ENCODE measurements at places on chromosomes 12 and 14.

GRCh38 chr12:14387219-14387871, 21.9 kb downstream of the ATF7IP start:
- no peak for DNase-seq

- peak; percentile 60 for DNase-seq
Measured at GRCh38 chr12:15268927-15269552, 47.8 kb upstream of the RERG start.

- no peak for DNase-seq
Measured at GRCh38 chr14:22800346-22800745, 14.9 kb downstream of the SLC7A7 start.

DNA sequence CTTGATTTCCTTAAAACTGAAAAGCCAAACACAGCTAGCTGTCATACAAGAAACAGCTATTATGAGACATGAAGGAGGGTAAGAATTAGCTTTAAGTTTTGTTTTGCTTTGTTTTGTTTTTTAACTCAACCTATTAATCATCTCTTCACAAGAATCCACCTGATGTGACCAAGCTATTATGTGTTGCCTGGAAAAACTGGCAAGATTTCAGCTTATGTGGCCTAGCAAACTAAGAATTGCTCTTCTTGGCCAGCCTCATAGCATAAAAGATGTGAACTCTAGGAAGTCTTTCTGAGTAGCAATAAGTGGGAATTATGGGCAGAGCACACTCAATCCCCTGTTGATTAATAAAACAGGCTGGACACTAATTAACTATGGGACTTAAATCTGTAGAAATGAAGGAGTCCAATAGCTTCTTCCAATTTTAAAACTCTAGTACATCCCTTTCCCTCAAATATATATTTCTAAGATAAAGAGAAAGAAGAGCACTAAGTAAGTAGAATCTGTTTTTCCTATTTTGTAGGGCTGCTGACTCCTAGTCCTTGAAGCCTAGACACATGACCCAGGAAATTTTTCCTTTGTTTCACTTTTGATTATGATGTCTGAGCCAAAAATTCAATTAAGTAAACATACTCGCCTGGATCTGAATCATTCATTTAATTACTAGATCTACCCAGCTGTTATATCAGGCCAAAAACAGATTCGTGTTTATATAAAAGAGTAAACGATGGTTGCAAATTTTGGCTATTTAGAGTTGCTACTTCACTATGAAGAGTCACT, 75.7 kb downstream of the GTF2A1 start:
- no peak for DNase-seq

DNA sequence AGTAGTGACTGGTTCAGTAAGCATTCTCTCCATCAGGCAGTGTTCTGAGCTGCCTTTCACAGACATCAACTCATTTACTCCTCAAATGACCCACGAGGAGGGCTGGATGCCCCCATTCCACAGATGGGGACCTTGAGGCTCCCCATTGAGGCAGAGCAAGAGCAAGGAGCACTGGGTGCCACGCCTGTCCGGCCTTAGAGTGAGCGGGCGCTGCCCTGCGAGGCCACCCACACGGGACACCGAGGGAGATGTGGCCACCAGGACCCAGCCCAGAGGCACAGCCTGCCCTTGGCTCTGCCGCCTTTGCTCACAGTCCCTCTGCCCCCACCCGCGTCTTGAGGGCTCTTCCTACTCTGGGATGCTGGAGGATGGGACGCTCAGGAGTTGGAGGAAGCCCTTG, 3.0 kb downstream of the FBRSL1 start:
- no peak for DNase-seq

DNA sequence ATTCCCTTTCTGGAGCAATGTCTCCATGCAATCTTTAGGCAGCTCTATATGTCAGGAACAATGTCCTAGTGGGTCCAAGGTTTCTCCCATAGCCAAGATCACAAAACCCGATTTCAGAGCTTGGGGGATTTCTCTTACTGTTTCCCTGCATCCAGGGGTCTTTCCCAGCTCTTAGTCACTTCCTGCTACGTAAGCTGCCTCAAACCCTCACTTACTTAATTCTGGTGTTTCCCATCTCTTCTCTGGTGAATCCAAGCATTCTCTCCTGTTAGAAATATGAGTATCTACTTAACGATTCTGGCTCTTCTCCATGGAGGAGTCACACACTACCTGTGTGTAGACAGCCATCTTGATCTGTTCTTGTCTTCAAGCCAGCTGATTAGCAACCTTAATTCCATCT, 80.0 kb downstream of the IFNG-AS1 start:
- DNase-seq: no peak

DNA sequence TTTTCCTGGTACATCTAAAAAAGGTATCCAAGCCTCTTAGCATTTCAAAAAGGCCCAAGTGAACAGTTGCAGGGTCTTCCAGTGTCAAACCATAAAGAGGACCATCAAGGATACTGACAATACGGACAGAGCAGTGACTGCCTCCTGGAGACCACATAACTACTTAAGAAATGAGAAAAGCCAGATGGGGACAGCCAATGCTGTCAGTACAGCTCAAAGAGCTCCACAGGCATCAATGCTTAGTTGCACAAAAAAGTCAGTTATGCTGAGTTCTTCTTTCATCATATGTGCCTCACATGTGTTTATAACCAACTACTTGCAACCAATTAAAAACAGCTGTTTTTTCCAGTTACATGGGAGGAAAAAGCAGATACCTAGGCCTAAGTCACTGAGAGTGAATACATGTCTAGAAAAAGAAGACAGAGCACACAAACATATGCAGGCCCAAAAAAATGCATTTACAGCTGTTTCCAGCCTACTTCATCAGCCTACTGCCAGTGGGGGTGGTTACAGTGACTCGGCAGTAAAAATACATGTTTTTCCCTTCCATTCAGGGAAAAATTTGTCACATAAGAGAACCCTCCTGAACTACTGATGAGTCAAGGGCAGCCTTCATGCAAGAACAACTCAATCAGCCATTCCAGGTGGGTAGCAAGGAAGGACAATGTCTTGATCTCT, 84.0 kb downstream of the DCAF5 start:
- no peak for DNase-seq

DNA sequence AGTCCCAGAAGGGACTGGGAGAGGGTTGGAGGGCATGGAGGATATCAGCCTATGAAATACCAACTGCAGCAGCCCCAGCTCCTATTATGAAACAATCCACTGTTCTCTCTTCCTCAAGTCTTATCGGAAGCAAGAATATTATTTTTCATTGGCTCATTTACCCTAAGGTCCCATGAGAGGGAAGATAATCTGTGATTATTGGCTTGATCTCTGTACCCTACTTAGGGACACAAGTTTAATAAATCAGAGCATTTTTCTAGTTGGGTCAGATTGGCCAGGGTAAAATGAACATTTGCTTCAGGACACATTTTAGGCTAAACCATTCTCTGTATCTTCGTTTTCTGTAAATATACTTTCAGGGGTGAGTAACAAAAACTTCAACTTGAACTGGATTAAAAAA, 43.1 kb upstream of the GNG2 start:
- DNase-seq: no peak

GRCh38 chr12:101927036-101927435, 49.7 kb downstream of the DRAM1 start:
- no peak for DNase-seq

- peak; percentile 79 for DNase-seq
Measured at GRCh38 chr14:78566026-78566858, 396.1 kb downstream of the NRXN3 start.

DNA sequence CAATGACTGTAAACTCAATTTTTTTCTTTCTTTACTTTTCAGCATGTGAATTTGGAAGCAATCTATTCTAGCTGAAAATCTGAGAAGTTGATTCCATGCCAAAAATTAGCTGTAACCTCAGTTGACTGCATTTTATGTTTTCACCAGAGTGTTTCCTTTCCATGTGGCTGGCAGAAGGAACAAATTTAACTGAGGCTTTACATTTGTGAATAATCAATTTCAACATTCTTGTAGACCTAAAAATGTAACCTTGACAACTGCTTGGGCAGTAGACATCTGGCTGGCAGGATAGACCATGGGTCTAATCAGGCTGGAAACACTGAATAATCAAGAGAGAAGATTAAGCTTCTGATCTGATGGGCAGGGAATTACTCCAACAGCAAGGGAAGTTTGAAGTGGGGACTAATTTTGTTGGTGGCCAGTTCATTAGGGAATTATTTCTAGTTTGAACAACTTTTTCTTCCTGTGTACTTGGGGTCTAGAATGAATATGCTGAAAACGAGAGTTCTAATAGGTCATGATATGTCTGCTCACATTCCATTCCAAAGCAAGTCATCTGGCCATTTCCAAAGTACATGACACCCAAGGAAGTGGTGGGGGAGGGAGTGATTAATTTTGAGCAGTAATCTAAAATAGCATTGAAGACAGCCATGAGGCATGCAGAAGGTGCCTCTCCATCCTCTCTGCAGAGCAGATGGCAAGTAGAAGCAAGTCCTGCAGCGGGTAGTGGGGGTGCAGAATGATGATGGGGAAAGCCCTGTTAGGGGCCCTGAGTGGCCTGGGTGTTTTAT, 68.2 kb downstream of the ATP23 start:
- no peak for DNase-seq

- DNase-seq: peak; percentile 51
Measured at GRCh38 chr12:46450279-46450748, 77.7 kb upstream of the SLC38A2 start.

DNA sequence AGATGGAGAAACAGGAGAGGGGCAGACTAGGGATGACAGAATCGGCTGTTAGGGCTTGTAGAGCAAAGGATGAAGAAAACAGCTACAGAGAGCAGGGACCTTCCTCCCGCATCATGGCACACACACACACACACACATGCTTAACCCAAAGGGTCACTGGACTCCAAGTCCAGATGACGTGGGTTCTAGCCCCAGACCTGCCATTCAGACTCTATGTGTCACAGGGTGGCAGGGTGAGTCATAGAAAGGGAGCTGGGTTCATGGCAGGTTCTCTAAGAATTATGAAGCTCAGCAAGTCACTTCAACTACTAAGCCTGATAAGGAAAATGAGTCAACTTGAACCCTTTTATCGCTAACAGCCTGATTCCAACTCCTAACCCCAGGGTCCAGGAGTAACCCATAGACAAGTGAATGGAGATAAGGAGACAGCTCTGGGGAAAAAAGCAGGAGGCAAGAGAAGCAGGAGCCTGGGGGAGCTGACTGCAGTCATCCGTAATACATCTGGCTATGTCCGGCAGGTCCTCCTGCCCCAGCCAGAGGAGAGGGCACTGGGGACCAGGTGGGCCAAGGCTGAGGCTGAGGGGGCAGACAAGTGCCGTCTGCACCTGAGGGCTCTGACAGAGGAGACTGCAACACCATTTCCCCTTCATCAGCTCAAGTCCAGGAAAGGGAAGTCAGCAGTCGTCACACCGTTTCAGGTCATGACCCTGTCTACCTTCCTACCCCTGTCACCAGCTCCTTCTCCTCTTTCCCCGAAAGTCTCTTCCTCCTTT, 3.6 kb upstream of the TNFRSF1A start:
- peak; percentile 58 for DNase-seq

DNA sequence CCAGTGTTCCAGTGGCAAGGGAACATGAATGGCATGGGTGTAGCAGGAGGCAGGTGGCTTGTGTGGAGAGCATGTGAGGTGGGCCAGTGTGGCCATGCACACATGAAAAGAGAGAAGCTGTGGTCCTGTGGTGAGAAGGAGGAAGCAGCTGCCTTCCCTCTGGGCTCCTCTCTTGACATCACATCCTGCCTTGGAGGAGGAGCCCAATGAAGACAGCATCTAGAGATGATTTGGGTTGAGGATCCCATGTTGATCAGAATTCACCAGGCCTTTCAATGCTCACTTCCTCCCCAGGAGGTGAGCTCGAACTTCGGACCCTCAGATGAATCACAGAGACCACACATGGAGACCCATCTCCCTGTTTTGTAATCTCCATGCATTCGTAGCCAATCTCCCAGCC, 82.6 kb downstream of the LRRC74A start:
- peak; percentile 93 for DNase-seq

GRCh38 chr12:112839386-112839972, 47.9 kb downstream of the RPH3A start:
- DNase-seq: no peak
